ENCODE measurements at places on chromosomes 3 and 15. TPM values are rescaled to one million over a fixed set of nuclear protein-coding genes. Genes with fewer than 3 reads are reported as not detected.

The RBP2 gene
- not detected for total RNA-seq

The TEX9 gene
- total RNA-seq, result 3.1 TPM

The BCL6 gene
- total RNA-seq, result 17.0 TPM

The UTS2B gene
- total RNA-seq, result 0.37 TPM

The TEX55 gene
- total RNA-seq, result not detected

The FBXL22 gene
- total RNA-seq, result 0.22 TPM

The P3H2 gene
- total RNA-seq, result 14.1 TPM

The CCR5 gene
- not detected for total RNA-seq

The GRK7 gene
- under 0.01 TPM for total RNA-seq

The KCTD6 gene
- 9.4 TPM for total RNA-seq

The APBA2 gene
- total RNA-seq, result 10.7 TPM

The NDN gene
- 59.1 TPM for total RNA-seq

The PLSCR2 gene
- not detected for total RNA-seq

The CLEC3B gene
- 0.25 TPM for total RNA-seq

The C3orf49 gene
- not detected for total RNA-seq

The KY gene
- 1.1 TPM for total RNA-seq

The PTPN9 gene
- total RNA-seq, result 19.4 TPM

The NT5DC2 gene
- 52.5 TPM for total RNA-seq

The WDR49 gene
- total RNA-seq, result under 0.01 TPM

The AP3B2 gene
- total RNA-seq, result 0.22 TPM

The ATP13A5 gene
- not detected for total RNA-seq

The TNNC1 gene
- 0.33 TPM for total RNA-seq

The TRPM1 gene
- total RNA-seq, result not detected

The WNT5A gene
- 4.4 TPM for total RNA-seq

The EFCC1 gene
- total RNA-seq, result not detected

The TUSC7 gene
- total RNA-seq, result not detected

The ENTPD3 gene
- total RNA-seq, result not detected

The TNFAIP8L3 gene
- total RNA-seq, result 13.0 TPM

The FMN1 gene
- 11.0 TPM for total RNA-seq

The GCSAM gene
- not detected for total RNA-seq

The PML gene
- 25.0 TPM for total RNA-seq

The TMEM207 gene
- not detected for total RNA-seq

The ERC2 gene
- total RNA-seq, result 0.75 TPM

The DUOXA1 gene
- total RNA-seq, result not detected

The ROBO2 gene
- total RNA-seq, result 0.37 TPM

The PRR20G gene
- not detected for total RNA-seq

The ECE2 gene
- not detected for total RNA-seq

The TGM5 gene
- not detected for total RNA-seq

The PLCL2 gene
- 10.6 TPM for total RNA-seq

The CHRM5 gene
- 0.75 TPM for total RNA-seq

The PROS1 gene
- total RNA-seq, result 20.1 TPM

The SLC22A13 gene
- 0.22 TPM for total RNA-seq

The SPSB4 gene
- not detected for total RNA-seq

The PPM1M gene
- total RNA-seq, result 16.6 TPM

The LRRIQ4 gene
- 0.11 TPM for total RNA-seq

The MAP3K13 gene
- total RNA-seq, result 18.4 TPM

The C3orf22 gene
- total RNA-seq, result not detected

The DPPA2 gene
- not detected for total RNA-seq

Measured in uterine smooth muscle cell (primary cell).